ENCODE measurements at places on chromosomes 16 and 17.

DNA sequence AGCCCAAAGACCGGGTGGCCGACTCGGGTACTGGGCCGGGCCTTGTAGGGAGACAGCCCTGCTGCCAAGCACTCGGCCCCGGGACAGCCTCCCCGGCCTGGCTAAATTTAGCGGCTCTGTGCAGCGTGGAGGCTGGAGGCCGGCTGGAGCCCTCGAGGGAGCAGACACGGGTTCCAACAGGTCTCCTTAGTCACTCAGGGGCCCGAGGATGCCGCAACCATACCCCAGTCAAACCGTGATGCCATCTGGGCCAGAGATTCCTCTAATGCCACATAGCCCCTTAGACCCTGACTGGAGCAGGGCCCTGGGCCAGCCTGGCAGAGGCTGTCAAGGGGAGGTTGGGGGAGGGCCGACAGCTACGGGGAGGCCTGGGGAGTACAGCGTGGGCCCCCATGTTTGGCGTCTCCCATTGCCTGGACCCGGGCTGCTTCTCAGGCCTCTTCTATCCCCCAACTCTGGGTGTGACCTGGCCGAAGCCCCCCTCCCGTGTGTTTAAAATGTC is 2.9 kb upstream of the P2RX1 start:
- no peak for DNase-seq

- no peak for DNase-seq
Observed at GRCh38 chr16:66920924-66921680, 2.4 kb upstream of the CDH16 start.

- no peak for DNase-seq
Observed at GRCh38 chr16:4928227-4928626, 8.7 kb downstream of the PPL start.

DNA sequence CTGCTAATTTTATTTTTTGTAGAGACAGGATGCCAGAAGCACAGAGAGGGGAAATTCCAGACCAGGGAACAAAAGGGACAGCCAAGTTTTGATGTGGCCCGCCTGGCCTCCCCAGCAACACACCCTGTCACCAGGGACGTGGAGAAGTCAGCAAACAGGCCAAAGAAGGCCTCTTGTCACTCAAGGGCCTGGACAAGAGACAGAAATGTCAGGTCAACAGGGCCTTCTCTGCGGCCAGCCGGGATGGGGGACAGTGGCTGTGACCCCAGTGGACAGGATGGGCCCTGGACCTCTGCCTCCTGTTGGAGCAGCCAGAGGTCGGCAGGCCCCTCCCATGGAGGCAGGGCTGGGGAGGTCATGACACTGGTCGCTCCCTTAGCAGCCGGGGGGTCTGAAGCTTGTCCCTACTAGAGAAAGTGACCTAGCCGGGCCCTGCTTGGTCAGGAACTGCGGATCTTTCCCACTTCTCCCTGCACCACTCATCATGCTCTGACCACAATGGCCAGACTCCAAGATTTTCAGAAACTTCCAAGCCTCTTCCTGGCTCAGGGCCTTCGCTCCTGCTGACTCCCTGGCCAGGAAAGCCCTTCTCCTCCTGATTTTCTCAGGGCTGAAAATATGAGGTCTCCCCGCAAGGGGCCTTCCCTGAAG is 9.2 kb upstream of the TVP23A start:
- DNase-seq, result no peak

- no peak for DNase-seq
Observed at GRCh38 chr17:78738698-78739097, 43.4 kb downstream of the CYTH1 start.

GRCh38 chr17:76968707-76969597 is 100.7 kb downstream of the MGAT5B start:
- peak; percentile 58 for DNase-seq

DNA sequence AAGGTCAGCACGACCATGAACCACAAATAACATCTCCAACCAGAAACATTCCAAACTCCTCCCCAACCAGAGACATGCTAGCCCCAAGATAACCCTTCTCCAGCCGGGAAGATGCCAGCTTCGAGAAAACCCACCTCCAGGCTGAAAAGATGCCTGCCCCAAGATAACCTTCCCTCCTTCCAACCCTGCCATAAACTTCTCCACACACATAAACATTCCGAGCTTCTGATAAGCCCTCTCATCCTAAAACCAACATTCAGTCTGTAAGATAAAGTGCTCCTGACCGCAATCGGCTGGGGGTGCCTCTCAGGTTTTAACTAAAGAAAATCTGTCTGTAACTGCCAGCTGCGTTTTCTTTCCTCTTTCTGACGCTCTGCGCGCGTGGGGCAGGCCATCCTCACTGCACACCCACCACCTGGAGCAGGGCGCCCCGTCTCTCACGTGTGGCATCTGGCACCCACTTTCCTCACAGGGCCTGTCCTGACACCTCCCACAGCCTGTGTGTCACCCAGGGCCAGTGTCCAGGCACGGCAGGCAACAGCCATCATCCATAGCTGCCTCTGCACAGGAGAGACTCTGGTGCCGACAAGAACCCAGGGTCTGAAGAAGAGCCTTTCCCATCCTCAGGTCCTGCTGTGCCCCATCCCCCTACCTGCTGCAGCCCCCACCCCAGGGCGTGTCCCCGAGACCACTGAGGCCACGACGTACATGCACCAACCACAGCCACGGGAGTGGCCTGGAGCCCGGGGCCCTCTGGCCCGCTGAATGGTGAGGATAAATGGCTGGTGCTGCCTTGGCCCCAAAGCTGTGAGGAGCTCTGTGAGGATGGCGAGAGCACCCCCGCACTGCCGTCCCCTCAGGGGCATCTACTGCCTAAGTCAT is 3.7 kb downstream of the TEPSIN start:
- peak; percentile 3 for DNase-seq

- no peak for DNase-seq
Observed at GRCh38 chr17:60468371-60468770, 46.1 kb downstream of the CHCT1 start.

GRCh38 chr16:375212-375611 is 4.9 kb upstream of the MRPL28 start:
- DNase-seq, result no peak

Data from GM06990 (cell line).